ENCODE measurements at places on chromosomes 6 and 20. TPM values are rescaled to one million over a fixed set of nuclear protein-coding genes. Genes with fewer than 3 reads are reported as not detected.
A peak's percentile ranks its signal among the peaks of the same experiment; 100 is the strongest.

GRCh38 chr6:126807876-126808275 lies 310.6 kb upstream of the RSPO3 start:
- no peak for DNase-seq

- DNase-seq = no peak
Observed at GRCh38 chr6:130776287-130776925, 50.8 kb upstream of the SMLR1 start.

DNA sequence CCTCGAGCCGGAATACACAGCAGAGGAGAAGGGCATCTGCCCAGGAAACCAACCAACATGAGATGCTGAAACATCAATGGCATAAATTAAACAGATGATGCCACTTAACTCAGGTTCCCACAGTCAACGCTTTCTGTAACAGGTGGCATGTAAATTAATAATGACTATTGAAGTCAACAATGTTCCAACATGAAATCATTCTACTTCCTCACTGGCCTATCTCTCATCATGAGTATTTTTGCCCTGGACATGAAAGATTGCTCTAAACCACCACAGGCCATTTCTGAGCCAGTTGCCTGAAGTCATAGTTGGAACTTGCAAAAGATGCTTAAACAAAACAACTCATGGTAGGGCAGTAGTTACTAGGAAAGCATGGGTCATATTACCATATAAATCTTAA lies 397.9 kb upstream of the JARID2 start:
- no peak for DNase-seq

GRCh38 chr20:23013429-23013828 lies 21.7 kb upstream of the SSTR4 start:
- no peak for DNase-seq

DNA sequence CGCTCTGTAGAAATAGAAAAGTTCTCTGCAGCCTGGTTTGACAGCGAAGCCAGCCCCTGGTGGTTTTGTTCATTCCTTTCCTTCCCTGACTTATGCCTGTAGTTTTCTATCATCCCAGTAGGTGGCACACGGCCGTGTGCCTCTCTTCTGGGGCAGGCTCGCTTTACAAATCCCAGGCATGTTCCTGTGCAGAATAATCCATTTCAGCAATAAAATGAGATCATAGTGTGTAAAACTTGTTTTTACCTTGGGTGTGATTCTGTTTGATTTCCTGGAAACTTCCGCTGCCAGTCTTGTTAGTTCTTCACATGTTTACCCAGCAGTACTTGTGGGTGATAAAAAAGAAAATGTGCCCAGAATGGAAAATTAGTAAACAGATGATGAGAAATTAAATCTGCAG lies 7.4 kb upstream of the INSM1 start:
- peak; percentile 74 for DNase-seq

DNA sequence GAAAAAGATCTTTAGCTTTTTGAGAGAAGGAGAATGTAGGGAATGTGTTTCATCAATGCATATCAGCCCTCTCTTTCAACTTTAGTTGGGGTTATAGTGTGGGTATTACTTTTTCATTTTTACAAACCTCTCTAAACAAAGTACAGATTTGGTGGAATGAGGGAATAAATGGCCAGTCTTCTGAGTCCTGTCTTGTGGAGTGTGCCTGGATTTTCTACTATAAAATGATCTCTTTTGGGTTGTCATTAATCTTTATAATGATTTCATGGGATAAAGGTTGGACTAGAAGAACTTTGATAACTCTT lies 209.3 kb downstream of the RNF144B start:
- DNase-seq = no peak

- DNase-seq = no peak
Observed at GRCh38 chr20:16397086-16397485, 176.2 kb downstream of the KIF16B start.

GRCh38 chr6:37442416-37443215 lies 9.6 kb downstream of the CMTR1 start:
- DNase-seq = no peak

GRCh38 chr6:3750317-3751076 lies 1.0 kb downstream of the PXDC1 start:
- DNase-seq = peak; percentile 89

DNA sequence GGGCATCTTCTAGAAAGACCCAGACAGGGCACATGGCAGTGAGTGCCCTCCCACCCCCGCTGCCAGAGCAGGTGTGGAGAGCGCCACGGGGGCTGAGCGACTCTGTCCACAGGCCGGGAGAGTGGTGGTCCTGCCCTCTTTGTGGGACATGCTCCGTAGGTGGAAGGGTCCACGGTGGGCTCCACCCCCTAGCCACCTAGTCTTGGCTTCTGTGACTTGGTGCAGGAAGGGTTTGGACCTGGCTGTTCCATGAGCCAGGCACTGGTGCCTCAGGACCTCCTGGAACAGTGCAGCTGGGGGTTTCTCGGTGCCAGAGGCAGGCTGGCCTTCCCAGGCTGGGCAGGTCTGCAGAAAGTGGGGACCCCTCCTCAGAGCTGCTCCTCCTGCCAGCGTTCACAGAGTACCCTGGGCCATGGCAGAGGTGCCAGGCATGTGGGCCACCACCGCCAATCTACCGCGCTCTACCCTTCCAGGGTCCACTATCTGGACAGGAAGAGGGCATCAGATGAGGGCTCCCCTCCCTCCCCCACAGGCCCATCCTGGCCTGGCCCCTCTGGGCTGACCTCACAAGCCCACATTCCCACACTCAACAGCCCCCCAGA lies 23.0 kb downstream of the SLCO4A1 start:
- no peak for DNase-seq

GRCh38 chr6:122947355-122947754 lies 48.7 kb upstream of the CLVS2 start:
- DNase-seq = peak; percentile 43

DNA sequence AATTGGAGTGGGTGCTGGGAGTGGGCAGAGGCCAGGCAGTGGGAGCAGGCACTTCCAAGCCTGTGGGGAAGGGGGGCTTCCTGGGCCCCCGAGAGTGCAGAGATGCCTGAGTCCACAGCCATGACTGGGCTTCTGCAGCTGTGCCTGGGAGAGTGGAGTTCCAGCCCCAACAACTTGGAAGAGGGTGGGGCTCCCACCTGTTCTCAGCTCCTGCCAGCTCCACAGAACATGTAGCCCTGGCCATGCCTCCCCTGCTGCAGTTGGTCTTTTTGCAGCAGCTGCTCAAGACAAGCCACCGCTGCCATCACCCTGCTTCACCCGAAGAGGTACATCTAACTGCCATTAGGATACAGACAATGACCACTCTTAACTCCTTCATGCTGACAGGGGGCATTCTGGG lies 1092.3 kb downstream of the KHDRBS2 start:
- no peak for DNase-seq

The CLPSL1 gene
- not detected for total RNA-seq

The ZNF165 gene
- total RNA-seq = 3.5 TPM

The OPRM1 gene
- total RNA-seq = not detected

The NKX2-4 gene
- not detected for total RNA-seq

Data from H7 (cell line).